ENCODE measurements at places on chromosomes 4 and X.

DNA sequence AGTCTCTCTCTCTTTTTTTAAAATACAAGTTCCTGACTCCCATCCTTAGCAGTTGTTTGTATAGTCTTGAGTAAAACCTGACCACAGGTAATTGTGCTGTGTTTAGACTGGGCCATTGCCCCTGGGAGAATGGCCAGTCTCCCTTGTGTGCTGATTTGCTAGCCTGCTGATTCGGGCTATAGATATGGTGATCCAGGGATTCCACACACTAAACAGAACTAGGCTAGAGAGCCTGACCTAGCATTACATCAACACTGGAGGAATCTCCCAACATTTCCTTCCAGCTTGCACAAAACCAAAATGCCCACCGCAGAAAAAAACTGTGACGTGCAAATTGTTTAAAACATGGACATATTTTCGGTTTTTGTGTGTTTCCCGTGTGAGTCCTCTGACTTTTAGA, 5.1 kb downstream of the UPRT start:
- no peak for DNase-seq

DNA sequence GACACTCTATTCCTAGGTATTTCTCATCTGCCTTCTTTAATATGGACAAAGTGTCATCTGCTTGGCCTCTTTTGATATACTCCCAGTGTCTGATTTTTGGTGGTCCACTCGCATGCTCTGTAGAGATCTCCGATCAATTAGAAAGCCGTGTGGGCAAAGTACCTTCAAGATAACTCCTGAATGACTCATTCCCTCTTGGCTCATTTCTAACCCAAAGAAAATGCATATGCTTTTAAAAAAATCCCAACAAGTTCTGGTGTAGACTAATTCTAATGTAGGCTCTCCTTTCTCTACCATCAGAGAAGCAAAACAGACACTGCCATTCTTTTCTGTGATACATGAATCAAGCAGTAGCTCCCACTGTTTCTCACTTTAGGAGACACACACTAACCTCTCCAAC, 714.9 kb upstream of the ADGRL3 start:
- no peak for DNase-seq

DNA sequence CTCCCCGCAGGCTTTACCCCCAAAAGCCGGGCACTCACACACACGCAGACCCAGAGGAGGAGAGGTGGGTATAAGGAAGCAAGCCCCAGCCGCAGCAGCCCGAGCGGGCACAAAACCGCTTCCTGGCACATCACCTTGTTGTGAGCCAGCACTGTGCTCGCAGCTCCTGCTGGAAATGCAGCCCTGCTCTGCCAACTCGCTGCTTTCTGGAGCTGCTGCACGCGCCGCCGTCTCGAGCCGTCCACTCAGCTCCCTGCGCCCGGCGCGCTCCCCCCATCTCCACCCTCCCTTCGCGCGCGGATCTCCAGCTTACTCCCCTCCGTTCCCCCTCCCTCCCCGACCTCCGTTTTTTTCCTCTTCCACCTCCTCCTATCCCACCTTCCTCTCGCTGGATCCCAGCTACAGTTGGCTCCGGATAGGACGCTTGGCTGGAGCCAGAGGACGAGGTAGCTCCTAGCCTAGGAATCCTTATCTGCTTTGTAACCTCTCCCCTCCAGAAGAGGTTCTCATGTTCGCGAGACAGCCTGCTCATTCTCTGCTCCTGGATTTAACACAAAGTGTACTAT, at the start of gene SPOCK3:
Gene SPOCK3, minus strand, starts transcription at position 179 of the 566 bp plus-strand sequence.
- DNase-seq = peak; percentile 48

- DNase-seq = no peak
These were observed 39.7 kb downstream of the SMIM20 start for GRCh38 chr4:25953740-25954139.

GRCh38 chr4:70299643-70300042, 35.1 kb upstream of the CABS1 start:
- no peak for DNase-seq

DNA sequence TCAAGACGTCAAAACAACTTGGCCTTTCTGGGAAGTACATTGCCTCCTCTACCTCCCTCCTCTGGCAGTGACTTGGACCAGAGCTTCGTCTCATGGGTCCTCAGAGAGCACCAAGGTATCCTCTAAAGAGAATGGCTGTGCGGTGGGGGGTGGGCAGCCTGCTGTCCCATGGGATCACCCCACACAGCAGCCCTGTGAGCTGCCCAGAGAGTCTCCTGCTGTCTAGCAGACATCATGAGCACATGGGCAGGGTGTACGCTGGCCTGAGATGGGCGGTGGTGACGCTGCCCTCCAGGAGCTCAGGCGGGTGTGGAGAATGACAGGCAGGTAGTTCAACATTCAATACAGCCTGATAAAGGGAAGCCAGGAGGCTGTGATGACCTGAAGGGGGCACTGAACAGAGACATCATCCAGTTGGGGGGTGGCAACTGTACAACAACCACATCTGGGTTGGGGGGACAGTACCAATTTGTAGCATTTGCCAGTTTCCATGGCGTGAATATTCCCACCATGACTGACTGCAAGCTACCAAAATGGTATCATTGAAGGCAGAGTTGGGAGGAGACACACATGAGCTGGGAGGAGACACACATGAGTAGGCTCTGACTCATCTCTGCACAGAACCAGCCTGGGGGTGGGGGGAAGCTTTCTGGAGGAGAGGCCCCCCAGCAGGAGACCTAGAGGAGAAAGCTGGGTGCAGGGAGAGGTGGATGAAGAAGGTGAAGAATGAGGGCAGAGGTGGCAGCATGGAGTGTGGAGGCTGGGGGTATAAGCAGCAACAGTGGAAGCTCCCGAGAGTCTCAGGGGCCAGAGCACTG, 35.9 kb downstream of the C4orf50 start:
- no peak for DNase-seq

DNA sequence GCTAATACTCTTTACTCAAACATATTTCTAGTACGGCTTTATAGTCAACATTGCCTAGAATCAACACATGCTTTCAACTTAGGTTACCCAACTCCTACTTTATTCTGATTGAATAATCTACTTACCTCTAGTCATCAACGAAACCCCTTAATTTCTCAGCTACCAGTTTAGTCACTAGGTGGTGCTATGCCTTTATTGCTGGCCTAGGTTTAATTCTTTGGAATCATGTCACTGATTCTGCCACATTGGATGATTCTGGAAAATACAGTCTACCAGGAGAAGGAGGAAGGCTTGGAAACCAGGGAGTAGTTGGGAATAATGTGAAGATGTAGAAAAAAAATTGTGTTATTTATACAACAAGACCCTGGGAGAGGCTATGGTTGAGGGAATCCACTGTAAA, 167.7 kb downstream of the DCAF12L2 start:
- DNase-seq = no peak

DNA sequence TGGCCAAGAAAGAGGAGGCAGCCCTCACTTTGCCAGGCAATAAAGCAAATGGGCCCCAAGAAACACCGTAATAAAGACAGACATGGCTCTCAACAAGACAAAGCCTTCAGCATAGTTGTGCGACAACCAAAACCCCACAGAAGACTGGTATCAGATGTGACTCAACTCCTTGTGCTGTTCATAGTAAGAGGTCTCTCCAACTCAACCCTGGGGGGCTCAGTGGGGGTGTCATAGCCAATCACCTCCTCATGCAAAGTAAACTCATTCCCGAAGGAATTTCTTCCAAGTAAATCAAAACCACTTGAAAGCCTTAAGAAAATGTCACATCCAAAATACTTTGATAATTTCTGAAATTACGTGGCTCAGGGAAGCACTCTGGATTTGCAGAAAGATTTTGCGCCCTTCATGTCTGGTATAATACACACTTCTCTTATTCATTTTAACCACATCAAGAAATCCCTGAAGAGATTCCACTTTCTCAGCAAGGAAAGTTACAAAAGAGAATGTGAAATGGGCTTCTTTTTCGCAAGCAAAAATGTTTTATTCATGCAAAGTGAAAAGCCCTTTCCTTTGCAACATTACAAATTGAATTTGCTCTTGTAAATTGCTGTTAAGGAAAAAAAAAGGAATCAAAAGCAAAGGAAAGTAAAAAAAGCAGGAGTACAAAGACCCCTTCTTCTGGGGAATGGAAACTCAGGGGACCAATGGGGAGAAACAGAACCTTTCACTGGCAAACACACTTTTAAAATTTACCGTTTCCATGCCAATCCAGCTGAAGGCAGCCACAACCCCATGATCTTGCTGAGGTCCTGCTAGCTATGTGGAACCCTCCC, 137.4 kb downstream of the NSUN7 start:
- DNase-seq = no peak

DNA sequence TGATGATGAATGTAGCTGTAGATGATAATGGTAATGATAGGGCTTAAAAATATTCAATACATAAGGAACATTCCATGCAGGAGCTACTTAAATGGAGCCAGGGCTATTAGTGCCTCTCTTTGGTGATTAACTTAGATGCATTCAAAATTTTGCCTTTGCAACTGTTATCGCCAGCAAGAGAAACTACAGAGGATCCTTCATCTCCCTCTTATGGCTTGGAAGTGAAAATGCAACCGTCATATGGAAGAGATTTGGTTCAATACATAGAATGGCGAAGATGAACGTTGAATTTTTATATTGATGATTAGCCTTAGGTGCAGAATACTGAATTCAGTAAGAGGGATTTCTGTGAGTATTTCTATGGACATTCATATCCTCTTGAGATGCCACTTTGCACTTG, 134.5 kb upstream of the NLGN4X start:
- DNase-seq = no peak

- DNase-seq = no peak
These were observed 5.5 kb upstream of the FIP1L1 start for GRCh38 chr4:53371843-53372521.

GRCh38 chr4:8402181-8402597, 38.3 kb downstream of the ACOX3 start:
- no peak for DNase-seq

GRCh38 chr4:41303372-41304118, 46.8 kb downstream of the UCHL1 start:
- no peak for DNase-seq

- no peak for DNase-seq
These were observed 113.9 kb upstream of the EOLA2 start for GRCh38 chrX:150052226-150052625.

DNA sequence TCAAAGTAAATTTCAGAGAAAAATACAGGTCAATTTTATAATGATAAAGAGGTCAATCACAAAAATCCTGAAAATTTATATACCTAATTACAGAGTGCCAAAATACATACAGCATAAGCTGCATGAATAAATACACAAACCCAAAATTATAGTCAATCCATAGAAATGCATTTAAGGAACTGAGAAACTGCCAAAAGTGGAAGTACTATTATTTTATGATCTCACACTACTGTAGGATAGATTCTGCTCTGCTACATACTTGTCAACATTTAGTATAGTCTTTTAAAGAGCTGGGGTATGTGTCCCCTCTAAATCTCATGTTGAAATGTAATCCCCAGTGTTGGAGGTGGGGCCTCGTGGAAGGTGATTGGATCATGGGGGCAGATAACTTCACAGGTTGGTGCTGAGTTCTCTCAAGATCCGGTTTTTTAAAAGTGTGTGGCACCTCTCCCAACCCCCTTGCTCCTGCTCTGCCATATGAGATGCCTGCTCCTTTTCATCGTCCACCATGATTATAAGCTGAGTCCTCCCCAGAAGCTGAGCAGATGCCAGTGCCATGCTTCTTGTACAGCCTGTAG, 31.8 kb downstream of the CHIC2 start:
- no peak for DNase-seq

GRCh38 chr4:53608242-53608641, 17.0 kb upstream of the LNX1 start:
- no peak for DNase-seq

- DNase-seq = no peak
These were observed 134.5 kb downstream of the ARHGAP6 start for GRCh38 chrX:11531226-11531625.

DNA sequence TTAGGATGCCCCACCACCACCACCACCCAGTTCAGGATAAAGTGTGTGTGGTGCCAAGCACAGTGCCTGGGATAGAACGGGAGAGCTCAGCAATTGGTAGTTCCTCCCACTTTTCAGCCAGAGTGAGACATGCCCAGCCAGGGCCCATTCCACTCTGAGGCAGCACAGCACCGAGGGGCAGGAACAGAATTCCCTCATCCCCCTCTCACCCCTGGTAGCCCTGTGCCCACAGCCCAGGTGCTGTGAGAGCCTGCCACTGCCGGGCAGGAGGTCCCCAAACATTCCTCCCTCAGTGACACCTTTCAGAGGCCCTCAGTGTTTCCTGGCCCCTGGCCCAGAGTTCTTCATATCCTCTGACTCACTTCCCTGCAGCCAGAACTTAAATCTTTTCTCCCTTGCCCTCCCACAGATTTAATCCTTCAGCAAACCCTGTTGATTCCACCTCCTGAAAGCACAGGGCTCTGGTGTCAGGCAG, 8.1 kb downstream of the RIPPLY1 start:
- peak; percentile 18 for DNase-seq

GRCh38 chrX:44003975-44004374, 30.8 kb upstream of the NDP start:
- no peak for DNase-seq

- DNase-seq = no peak
These were observed 415.0 kb downstream of the BCOR start for GRCh38 chrX:39682778-39683177.

- no peak for DNase-seq
These were observed 1.0 kb downstream of the SH3BGRL start for GRCh38 chrX:81202943-81203342.

DNA sequence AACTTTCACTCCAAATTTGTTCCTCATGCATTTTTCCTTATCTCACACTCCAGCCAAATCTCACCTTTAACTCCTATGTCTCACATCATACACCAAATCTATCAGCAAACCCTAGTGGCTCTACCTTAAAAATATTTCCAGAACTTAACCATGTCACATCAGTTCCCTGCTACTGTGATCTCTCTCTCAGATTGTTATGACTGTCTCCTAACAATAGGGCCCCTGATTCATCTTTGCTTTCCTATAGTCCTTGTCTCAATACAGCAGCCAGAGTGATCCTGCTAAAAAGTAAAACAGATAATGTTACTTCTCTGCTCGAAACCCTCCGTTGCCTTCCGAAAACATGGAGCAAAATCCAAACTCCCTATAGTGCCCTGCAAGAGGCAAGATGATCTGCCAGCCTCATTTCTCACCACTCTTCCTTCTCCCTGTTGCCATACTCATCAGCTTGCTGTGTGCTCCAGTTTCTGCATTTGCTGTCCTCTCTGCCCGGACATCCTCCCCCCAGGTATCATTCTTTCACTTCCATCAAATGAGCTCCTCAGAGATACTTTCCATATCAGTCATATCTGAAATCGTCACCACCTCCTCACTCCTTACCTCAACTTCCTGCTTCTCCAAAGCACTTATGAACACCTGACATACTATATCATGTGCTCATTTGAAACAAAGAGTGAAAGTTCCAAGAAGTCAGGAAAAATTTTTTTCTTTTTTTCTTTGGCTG, 293.4 kb upstream of the NR3C2 start:
- DNase-seq = no peak
